ENCODE measurements at places on chromosomes 6 and 20. TPM values are rescaled to one million over a fixed set of nuclear protein-coding genes. Genes with fewer than 3 reads are reported as not detected.

DNA sequence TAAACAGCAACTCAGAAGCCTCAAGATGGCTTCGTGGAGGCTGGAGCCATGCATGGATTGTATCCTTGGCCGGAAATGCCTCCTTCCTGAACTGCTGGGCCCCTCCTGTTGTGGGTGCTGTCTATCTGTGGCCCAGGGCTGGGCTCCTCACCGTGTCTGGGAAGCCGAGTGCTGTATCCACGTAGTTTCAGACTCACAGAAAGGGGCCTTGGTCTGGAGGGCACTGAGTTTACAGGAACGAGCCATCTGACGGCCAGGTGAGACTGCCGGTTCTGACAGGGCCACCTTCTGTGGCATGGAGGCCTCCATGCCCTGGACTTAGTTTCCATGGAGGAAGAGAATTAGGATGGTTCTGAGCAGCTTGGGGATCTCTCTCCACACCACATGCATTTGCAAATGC lies 142.2 kb downstream of the ERMARD start:
- H3K36me3 ChIP-seq = no peaks in the 10 kb centered on the region
- no peak overlapping the region for H3K27ac ChIP-seq
- no peak overlapping the region for H3K4me3 ChIP-seq
- H3K4me1 ChIP-seq = no peaks in the 10 kb centered on the region

The C20orf204 gene
- 1.2 TPM for total RNA-seq

The ADTRP gene
- 42.5 TPM for total RNA-seq

DNA sequence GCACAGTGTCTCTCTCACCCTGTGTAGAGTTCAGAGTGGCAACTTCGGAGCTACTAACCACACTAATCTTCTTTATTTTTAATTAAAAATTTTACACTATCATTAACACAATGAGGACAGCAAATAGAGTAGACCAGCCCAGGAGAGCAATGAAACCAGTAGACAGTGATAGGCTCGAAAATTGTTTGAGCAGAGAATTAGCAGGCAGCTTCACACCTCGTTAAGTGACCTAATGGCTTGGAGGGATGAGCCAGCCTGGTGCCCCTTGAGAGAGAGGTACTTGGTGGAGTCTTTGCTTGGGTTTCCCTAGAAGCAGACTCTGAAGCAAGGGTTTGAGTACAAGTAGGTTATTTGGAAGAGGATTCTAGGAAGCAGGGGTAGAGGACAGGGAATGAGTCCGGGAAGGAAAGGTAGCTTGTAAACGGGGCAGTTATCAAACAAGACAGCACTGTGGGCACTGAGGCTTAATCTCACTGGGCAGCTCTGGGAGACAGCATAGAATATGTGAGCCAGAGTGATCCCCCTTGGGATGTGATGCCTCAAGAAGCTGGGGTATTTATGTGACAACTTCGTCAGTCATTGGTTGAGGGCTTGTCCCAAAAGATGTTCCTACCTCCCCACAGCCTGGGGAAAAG lies 146.1 kb downstream of the PCSK2 start:
- no peak for DNase-seq
- no peaks in the 10 kb centered on the region for H3K27me3 ChIP-seq
- no peak overlapping the region for H3K4me3 ChIP-seq
- no peaks in the 10 kb centered on the region for H3K36me3 ChIP-seq

GRCh38 chr6:126123226-126123625 lies 136.9 kb downstream of the TRMT11 start:
- H3K27me3 ChIP-seq = no peaks in the 10 kb centered on the region
- H3K27ac ChIP-seq = no peak overlapping the region
- no peak overlapping the region for H3K4me3 ChIP-seq
- DNase-seq = no peak

- peaks cover 2% of the 10 kb centered on the region for H3K4me1 ChIP-seq
- H3K36me3 ChIP-seq = no peaks in the 10 kb centered on the region
- DNase-seq = no peak
- H3K27ac ChIP-seq = no peak overlapping the region
- peaks cover 20% of the 10 kb centered on the region for H3K27me3 ChIP-seq
These were observed 6.2 kb downstream of the CPXM1 start for GRCh38 chr20:2794202-2794748.

The ADGRF4 gene
- not detected for total RNA-seq

DNA sequence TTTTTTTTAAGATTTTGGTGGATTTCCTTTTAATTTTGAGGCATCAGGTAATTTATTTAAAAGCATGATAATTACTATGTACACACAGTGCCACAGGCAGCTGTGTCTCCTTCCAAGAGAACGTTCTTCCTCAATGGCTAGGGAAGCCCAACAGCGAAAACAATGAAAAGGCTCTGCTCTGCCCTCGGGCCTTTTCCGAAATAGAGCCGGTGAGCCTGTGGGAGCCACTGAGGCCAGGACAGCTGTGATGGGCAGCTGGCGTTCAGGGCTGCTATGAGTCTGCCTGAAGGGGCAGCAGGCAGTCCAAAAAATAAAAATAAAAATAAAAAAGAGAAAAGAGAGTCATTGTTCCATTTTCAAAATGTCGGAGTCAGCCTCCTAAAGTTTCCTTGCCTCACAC lies 443.8 kb downstream of the KIF16B start:
- no peak overlapping the region for H3K4me3 ChIP-seq
- H3K4me1 ChIP-seq = no peaks in the 10 kb centered on the region
- H3K27me3 ChIP-seq = no peaks in the 10 kb centered on the region
- no peak for DNase-seq
- H3K27ac ChIP-seq = no peak overlapping the region

GRCh38 chr6:129684903-129685661 lies 24.9 kb downstream of the ARHGAP18 start:
- H3K4me1 ChIP-seq = peaks cover 80% of the 10 kb centered on the region
- no peak for DNase-seq
- peak overlapping the region; percentile 70 for H3K27ac ChIP-seq
- no peaks in the 10 kb centered on the region for H3K36me3 ChIP-seq
- no peak overlapping the region for H3K4me3 ChIP-seq
- no peaks in the 10 kb centered on the region for H3K27me3 ChIP-seq

GRCh38 chr6:50831186-50831585 lies 12.5 kb downstream of the TFAP2B start:
- H3K4me1 ChIP-seq = no peaks in the 10 kb centered on the region
- DNase-seq = no peak
- no peaks in the 10 kb centered on the region for H3K36me3 ChIP-seq
- peaks cover 76% of the 10 kb centered on the region for H3K27me3 ChIP-seq

DNA sequence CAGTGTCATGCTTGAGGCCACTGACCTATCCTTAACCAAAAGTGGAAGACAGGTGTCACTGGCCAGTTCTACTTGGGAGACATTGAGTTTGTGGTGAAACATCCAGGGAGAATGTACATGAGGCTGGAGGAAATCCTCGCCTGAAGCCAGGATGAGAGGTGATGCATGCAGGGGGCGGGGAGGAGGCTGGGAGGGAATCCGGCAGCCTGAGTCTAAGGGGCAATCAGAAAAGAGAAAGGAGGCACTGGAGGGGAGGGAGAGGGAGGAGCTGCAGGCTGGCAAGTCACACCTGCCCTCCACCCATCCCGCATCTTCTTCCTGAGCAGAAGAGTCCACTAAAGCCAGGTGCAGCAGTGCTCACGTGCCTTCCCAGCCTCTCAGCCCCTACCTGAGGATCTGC lies 14.9 kb upstream of the DDO start:
- DNase-seq = no peak
- no peaks in the 10 kb centered on the region for H3K4me1 ChIP-seq
- no peak overlapping the region for H3K4me3 ChIP-seq
- no peak overlapping the region for H3K27ac ChIP-seq
- H3K27me3 ChIP-seq = peaks cover 7% of the 10 kb centered on the region

GRCh38 chr20:4046311-4046924 lies 31.1 kb upstream of the RNF24 start:
- no peaks in the 10 kb centered on the region for H3K36me3 ChIP-seq
- H3K27ac ChIP-seq = no peak overlapping the region
- no peaks in the 10 kb centered on the region for H3K27me3 ChIP-seq
- peaks cover under 1% of the 10 kb centered on the region for H3K4me1 ChIP-seq
- DNase-seq = no peak

DNA sequence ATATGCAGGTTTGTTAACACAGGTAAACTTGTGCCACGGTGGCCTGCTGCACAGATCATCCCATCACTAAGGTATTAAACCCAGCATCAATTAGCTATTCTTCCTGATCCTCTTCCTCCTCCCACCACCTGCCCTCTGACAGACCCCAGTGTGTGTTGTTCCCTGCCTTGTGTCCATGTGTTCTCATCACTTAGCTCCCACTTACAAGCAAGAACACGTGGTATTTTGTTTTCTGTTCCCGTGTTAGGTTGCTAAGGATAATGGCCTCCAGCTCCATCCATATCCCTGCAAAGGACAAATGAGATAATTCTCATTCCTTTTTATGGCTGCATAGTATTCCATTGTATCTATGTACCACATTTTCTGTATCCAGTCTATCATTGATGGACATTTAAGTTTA lies 294.0 kb downstream of the PKHD1 start:
- no peaks in the 10 kb centered on the region for H3K36me3 ChIP-seq
- no peak overlapping the region for H3K4me3 ChIP-seq
- no peaks in the 10 kb centered on the region for H3K27me3 ChIP-seq
- H3K4me1 ChIP-seq = no peaks in the 10 kb centered on the region
- no peak for DNase-seq

The MLIP gene
- total RNA-seq = not detected

The EEF1A2 gene
- total RNA-seq = 0.77 TPM

The TGM2 gene
- total RNA-seq = 362 TPM

DNA sequence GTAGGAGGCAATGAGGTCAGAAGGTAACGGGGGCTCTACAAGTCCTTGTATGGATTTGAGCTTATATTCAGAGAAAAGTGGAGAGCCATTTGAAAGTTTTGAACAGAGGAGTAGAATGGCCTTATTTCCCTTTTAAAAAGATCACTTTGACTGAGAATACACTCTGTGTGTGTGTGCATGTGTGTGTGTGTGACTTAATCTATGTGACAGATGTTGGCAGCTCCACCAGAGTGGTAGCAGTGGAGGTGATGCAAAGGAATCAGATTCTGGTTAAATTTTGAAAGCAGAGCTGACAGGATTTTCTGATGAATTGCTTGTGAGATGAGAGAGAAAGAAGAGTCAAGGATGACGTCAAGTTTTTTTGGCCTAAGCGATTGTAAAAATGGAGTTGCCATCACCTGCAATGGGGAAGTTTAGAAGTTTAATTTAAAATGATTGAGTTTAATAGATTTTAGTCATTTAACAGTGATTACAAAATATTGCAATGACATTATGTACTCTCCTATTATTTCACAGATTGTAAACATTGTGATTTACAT lies 172.2 kb upstream of the HEY2 start:
- no peak overlapping the region for H3K4me3 ChIP-seq
- no peaks in the 10 kb centered on the region for H3K27me3 ChIP-seq
- no peaks in the 10 kb centered on the region for H3K36me3 ChIP-seq
- H3K4me1 ChIP-seq = no peaks in the 10 kb centered on the region
- DNase-seq = no peak

GRCh38 chr6:73367761-73368355 lies 1.8 kb downstream of the OOEP start:
- no peak overlapping the region for H3K27ac ChIP-seq
- no peaks in the 10 kb centered on the region for H3K4me1 ChIP-seq
- H3K27me3 ChIP-seq = no peaks in the 10 kb centered on the region
- H3K36me3 ChIP-seq = no peaks in the 10 kb centered on the region
- DNase-seq = no peak

The THEMIS gene
- total RNA-seq = 1.8 TPM

The RMND1 gene
- 19.5 TPM for total RNA-seq

GRCh38 chr6:169677096-169677495 lies 24.7 kb downstream of the WDR27 start:
- H3K27ac ChIP-seq = no peak overlapping the region
- peaks cover 1% of the 10 kb centered on the region for H3K36me3 ChIP-seq
- no peaks in the 10 kb centered on the region for H3K27me3 ChIP-seq
- no peaks in the 10 kb centered on the region for H3K4me1 ChIP-seq
- no peak overlapping the region for H3K4me3 ChIP-seq

- H3K4me1 ChIP-seq = peaks cover 48% of the 10 kb centered on the region
- no peak overlapping the region for H3K27ac ChIP-seq
- H3K4me3 ChIP-seq = no peak overlapping the region
- DNase-seq = no peak
These were observed 7.4 kb downstream of the PIM1 start for GRCh38 chr6:37177077-37177934.

The MKKS gene
- total RNA-seq = 16.8 TPM

DNA sequence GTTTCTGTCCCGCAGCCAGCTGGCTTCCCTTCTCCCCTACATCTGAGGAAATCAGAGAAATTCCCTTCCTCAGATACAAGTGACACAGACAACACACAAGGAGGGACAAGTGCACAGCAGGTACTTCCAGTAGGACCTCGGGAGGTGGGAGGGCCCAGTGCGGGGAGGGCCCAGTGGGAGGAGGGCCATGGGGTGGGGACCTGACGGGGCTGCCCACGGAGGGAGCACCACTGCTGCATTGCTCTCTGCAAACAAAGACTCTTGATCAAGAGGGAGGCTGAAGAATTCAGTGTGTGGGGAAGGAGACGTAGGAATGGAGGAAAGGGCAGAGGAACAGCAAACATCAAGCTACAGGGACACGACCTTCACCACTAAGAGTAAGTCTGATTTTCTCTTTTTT lies 9.0 kb downstream of the TAP2 start:
- H3K36me3 ChIP-seq = peaks cover 54% of the 10 kb centered on the region
- no peak overlapping the region for H3K4me3 ChIP-seq
- no peak for DNase-seq
- no peaks in the 10 kb centered on the region for H3K27me3 ChIP-seq

- no peak for DNase-seq
- H3K4me1 ChIP-seq = no peaks in the 10 kb centered on the region
- no peak overlapping the region for H3K27ac ChIP-seq
- no peaks in the 10 kb centered on the region for H3K36me3 ChIP-seq
- H3K27me3 ChIP-seq = no peaks in the 10 kb centered on the region
These were observed 62.6 kb upstream of the SALL4 start for GRCh38 chr20:51864967-51865366.

- H3K27me3 ChIP-seq = peaks cover 36% of the 10 kb centered on the region
- H3K36me3 ChIP-seq = no peaks in the 10 kb centered on the region
- H3K4me1 ChIP-seq = no peaks in the 10 kb centered on the region
These were observed 33.5 kb upstream of the TCF21 start for GRCh38 chr6:133855276-133855990.

GRCh38 chr6:135187372-135187771 lies 6.3 kb downstream of the MYB start:
- H3K27me3 ChIP-seq = peaks cover 43% of the 10 kb centered on the region
- no peak overlapping the region for H3K27ac ChIP-seq
- H3K36me3 ChIP-seq = no peaks in the 10 kb centered on the region
- DNase-seq = no peak

DNA sequence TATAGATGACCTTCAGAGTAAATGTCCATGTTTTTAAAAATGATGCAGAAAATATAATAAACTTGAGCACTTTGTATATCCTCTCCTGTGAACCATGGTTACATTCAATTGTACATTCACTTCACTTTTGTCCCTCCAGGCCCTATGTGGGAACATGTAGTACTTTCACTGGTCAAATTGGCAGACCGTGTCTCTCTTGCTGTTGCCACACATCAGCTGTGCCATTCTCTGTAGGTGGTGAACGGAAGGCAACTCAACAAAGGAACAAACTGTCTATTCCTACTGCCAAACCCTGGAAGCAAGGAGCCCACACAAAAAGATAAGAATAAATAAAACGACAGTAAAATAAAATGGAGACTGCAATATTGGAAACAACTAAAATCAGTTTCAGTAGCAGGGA lies 2.0 kb downstream of the ROS1 start:
- H3K4me3 ChIP-seq = peak overlapping the region; percentile 35
- no peak for DNase-seq
- no peaks in the 10 kb centered on the region for H3K36me3 ChIP-seq
- H3K27me3 ChIP-seq = no peaks in the 10 kb centered on the region
- no peaks in the 10 kb centered on the region for H3K4me1 ChIP-seq
- H3K27ac ChIP-seq = peak overlapping the region; percentile 72

The OSBPL2 gene
- total RNA-seq = 56.0 TPM

GRCh38 chr6:23445157-23445710 lies 680.8 kb upstream of the NRSN1 start:
- H3K27me3 ChIP-seq = no peaks in the 10 kb centered on the region
- no peaks in the 10 kb centered on the region for H3K36me3 ChIP-seq

The ZC2HC1B gene
- not detected for total RNA-seq
